ENCODE measurements at places on chromosomes 12 and 14.

DNA sequence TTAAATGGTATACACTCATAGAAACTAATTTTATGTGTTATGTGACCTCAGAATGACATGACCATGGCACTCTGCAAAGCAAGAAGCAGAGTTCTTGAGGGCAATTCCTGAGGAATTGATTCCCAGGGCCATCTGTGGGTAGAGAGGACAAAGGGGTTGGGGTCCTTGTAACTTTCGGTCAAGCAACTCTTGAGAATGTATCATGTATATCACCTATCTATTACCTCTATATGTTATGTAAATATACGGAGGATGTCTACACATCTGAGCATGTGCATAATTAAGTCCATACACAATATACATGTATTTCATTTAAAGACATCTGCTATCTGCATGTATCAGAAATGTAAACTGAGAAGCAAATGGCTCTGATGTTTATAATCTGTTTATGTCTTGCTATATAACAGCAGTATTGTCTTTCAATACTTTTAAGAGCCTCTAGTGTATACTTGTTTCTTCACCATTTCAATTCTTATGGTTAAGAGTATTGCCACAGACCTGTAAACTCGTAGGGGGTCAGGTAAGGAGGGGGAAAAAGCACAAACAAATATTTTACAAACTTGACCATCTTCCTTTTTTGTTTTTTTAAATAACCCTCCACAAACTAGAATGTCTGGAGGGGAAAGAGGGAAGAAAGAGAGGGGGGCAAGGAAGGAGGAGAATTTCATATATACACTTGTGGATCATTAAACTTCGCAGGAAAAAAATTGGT is 4.5 kb downstream of the FOXA1 start:
- DNase-seq: no peak

GRCh38 chr14:71713451-71713850 is 218.8 kb upstream of the RGS6 start:
- DNase-seq: no peak

DNA sequence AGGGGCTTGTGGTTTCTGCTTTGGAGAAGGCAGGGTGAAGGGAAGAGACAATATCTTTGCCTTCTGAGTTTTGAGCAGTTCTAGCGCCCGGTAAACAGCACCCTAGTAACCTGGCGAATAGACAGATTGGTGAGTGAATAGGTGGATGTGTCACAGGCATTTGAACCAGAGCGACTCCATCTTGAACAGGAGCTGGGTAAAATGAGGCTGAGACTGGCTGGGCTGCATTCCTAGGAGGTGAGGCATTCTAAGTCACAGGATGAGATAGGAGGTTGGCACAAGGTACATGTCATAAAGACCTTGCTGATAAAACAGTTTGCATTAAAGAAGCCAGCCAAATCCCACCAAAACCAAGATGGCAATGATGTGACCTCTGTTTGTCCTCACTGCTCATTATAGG is 643.6 kb upstream of the TMEM132C start:
- no peak for DNase-seq

DNA sequence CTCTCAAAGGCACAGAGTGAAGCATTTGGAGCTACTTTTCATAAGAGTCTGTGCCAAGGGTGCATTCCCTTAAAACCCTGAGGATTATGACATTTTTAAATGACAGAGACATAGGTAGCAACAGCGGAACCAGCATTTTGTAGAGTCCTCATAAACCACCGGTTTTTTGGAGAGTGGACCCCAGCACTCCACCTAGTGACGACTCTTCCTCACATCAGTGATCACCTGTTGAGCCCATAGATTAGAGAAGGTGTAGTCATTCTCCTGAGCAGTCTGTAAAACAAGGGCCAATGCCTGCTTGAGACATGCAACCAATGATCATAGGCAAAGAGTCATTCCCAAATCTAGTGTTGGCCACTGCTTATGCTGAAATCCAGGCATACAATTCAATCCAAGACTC is 399.1 kb downstream of the GXYLT1 start:
- DNase-seq: no peak

GRCh38 chr12:68617160-68617926 is 6.6 kb downstream of the RAP1B start:
- DNase-seq: no peak

- no peak for DNase-seq
Measured at GRCh38 chr14:56099081-56099797, 19.0 kb upstream of the PELI2 start.

GRCh38 chr14:104519721-104520120 is 59.8 kb upstream of the C14orf180 start:
- no peak for DNase-seq

DNA sequence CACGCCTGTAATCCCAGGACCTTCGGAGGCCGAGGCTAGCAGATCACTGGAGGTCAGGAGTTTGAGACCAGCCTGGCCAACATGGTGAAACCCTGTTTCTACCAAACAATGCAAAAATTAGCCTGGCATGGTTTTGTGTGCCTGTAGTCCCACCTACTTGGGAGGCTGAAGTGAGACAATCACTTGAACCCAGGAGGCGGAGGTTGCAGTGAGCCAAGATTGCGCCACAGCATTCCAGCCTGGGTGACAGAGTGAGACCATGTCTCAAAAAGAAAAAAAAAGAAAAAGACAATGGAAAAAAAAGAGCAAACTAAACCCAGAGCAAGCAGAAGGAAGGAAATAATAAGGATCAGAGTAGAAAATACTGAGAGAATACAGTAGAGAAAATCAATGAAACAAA is 5.4 kb downstream of the CHURC1 start:
- DNase-seq: no peak

- no peak for DNase-seq
Measured at GRCh38 chr12:39395866-39396265, 47.1 kb downstream of the KIF21A start.

DNA sequence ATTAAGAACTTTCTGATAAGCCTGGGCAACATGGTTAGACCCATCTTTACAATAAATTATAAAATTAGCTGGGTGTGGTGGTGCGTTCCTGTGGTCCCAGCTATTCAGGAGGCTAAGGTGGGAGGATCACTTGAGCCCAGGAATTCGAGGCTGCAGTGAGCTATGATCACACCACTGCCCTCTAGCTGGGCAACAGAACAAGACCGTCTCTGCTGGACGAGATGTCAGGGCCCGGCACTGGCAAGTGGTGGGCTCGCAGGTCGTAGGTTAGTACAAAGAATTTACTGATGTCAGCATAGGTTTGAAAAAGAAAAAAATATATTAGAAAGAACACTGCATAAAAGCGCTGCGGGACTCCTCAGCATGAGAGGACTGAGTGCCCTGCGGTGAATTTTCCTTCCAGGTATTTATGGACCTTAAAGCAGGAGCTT is 15.7 kb upstream of the VSIG10 start:
- no peak for DNase-seq

- no peak for DNase-seq
Measured at GRCh38 chr14:71534506-71534905, 397.7 kb upstream of the RGS6 start.

DNA sequence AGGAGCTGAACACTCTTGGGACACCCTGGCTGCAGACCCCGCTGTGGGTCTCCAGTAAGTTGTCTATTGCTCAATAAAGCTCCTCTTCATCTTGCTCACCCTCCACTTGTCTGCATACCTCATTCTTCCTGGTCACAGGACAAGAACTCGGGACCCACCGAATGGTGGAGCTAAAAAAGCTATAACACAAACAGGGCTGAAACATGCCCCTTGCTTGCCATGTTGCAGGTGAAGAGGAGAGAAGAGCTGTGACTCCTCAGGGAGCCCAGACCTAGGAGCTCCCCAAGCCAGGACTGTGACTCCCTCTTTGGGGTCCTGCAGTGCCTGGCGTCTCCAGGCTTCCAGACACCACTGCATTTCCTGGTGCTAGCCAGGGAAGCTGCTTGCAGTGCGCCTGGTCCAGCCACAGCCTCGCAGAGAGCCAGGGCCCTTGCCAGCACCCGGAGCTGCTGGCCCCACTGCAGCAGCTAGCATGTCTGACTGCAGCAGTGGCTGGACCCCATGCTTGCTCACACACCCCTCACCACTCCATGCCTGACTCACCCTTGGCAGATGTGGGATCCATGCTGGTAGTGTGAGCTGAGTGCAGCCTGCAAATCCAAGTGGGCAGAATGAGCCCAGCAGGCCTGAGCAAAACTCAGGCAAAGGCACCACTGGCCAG is 37.1 kb upstream of the OR5AU1 start:
- DNase-seq: no peak

GRCh38 chr14:20618271-20618749 is 23.2 kb downstream of the OR6S1 start:
- no peak for DNase-seq

DNA sequence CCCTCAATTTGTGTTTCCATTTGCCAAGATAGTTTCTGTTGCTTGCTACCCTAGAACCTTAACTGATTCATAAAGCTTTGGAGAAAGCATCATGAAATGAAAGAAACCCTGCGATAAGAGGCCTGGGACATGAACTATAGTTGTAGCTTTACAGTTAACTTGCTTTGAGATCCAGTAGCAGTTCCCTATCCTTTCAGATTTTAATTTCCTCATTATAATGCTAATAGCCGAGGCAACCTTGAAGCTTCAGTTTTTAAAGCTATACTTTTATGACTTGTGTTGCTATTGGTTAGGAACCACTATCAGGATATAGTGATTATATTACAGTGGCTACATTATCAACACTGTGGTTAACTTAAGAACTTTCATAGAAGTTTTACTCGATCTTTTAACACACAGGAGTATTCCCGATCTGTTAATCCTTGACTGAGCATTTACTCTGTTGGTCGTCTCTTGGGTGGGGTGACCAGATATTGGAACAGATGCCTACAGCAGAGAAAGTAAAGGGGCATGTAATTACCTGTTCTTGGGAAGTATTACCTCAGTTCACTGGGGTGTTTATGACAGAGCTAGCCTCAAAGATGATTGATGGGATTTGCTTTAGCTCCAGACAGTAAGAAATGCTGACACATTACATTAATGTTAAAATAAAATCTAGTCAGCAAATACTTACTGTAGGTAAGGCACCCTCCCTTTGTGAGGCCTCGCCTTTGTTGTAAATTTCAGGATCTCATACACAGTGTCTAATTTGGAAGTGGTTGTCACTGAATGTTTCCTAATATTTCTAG is 86.2 kb upstream of the CSRP2 start:
- DNase-seq: no peak
